ENCODE measurements at places on chromosomes 3 and 15.
A peak's percentile ranks its signal among the peaks of the same experiment; 100 is the strongest.

GRCh38 chr3:183151821-183152351, 10.6 kb downstream of the LAMP3 start:
- no peak for DNase-seq

DNA sequence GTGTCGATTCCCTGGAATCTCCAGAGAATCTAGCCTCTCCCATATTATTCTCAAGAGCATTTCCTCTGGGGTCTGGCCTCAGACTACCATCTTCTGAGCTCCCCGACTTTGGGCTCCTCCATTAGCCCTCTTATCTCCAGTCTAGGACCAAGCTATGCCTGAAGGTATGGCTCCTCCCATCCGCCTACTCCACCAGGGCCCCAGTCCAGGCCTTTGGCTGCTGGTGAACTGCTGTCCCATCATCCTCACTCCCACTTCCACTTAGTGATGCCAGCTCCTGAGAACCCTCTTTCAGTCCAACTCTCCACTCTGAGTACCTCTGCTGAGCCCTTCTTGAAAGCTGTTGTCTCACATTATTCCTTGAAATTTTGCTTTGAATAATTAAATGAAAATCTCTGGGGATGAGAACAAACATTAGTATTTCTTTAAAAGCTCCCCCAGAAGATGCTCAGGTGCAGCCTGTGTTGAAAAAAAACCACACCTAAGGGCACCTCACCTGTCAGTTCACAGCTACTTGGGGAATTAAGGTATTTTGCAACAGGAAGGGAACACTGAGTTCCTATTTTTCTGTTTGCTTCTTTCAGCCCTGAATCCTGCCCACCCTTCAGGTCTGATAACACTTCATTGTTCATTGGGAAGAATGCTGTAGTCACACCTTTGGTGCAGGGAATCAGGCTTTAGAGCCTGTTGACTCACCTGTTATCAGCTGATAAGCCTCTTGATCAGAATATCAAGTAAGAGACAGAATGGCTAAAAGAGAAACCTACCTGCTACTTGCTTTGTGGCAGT, 9.5 kb downstream of the CLDN18 start:
- no peak for DNase-seq

DNA sequence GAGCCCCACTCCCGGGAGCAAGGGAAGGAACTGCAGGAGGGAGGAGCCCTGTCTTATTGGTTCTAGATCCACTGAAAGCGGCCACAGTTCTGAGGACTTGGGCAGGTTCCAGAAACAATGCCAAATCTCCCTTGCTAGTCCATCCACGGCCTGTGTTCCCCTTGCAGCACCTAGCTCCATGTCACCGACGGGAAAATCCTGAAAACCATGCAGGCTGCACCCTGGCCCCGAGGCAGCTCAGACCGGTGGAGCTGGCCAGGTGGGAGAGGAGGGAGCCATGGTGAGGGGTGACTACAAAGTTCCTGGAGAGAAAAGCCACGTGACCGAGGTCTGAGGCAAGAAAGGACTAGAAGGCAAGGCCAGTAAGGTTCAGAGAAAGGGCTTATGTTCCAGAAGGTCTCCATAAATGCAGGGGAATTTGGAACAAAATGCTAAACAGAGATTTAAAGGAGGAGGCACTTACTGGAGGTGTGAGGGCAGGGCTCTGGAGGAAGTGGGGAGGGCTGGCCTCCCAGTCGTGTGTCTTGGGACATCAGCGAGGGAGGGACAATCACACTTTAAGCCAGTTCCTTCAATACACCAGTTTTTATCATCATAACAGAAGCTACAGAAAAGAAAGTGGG, 5.4 kb downstream of the MGLL start:
- no peak for DNase-seq

DNA sequence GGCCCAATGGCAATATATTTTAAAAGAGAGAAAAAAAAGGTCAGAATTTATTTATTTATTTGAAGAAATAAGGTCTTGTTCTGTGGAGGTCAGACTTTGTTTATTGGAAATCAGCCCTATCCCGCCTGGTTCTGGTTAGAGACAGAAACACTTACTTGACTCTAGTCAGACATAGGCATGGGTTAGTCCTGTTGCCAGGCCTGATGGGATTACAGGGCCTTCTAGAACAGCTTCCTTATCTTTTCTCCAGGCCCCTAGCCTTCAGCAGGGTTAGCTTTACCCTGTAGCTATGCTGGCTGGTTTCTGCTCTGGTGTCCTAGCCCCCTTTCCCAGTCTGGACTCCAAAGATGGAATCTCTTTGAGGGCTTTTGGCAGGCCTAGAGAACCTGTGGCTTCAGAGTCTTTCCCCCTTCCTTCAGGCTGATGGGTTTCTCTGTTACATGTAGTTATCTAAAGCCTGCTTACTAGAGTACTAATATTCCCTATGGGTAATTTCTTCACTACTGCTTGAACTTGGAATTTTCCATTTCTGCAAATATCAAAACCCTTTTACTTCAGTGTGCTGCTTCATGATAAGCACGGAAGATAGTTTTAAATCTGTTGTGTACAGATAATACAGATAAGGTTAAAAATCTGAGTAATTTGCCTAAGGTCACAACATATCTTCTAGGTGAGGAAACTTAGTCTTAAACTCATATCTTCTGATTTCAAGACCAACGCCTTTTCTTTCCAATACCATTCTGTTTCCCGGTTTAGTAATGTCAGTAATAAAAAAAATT, 10.6 kb downstream of the IREB2 start:
- DNase-seq = peak; percentile 13

- no peak for DNase-seq
Observed at GRCh38 chr3:64836097-64836496, 148.3 kb upstream of the ADAMTS9 start.
